Endodermal cell (in vitro differentiated cells): ENCODE measurements at places on chromosomes 12 and 14. TPM values are rescaled to one million over a fixed set of nuclear protein-coding genes. Genes with fewer than 3 reads are reported as not detected.

The ADIPOR2 gene
- 43.0 to 53.7 TPM (median 50.9 TPM) in 3 replicates for total RNA-seq

The SLC10A1 gene
- total RNA-seq, result not detected in 2 replicates

The ABHD4 gene
- 75.0 and 77.7 TPM in 2 replicates for total RNA-seq

The ANO2 gene
- 18.9 and 28.5 TPM in 2 replicates for total RNA-seq

The IQSEC3 gene
- total RNA-seq, result 2.5 to 2.7 TPM (median 2.7 TPM) in 3 replicates

The APOLD1 gene
- total RNA-seq, result 3.2 and 3.7 TPM in 2 replicates

The SLC24A4 gene
- total RNA-seq, result 0.29 and 0.72 TPM in 2 replicates

GRCh38 chr14:95163666-95164065, 6.3 kb upstream of the DICER1 start:
- no peaks in the 10 kb centered on the region for H3K27me3 ChIP-seq
- H3K27ac ChIP-seq, result no peak overlapping the region
- DNase-seq, result no peak
- H3K36me3 ChIP-seq, result no peaks in the 10 kb centered on the region
- peak overlapping the region; percentile 25 for H3K4me3 ChIP-seq

DNA sequence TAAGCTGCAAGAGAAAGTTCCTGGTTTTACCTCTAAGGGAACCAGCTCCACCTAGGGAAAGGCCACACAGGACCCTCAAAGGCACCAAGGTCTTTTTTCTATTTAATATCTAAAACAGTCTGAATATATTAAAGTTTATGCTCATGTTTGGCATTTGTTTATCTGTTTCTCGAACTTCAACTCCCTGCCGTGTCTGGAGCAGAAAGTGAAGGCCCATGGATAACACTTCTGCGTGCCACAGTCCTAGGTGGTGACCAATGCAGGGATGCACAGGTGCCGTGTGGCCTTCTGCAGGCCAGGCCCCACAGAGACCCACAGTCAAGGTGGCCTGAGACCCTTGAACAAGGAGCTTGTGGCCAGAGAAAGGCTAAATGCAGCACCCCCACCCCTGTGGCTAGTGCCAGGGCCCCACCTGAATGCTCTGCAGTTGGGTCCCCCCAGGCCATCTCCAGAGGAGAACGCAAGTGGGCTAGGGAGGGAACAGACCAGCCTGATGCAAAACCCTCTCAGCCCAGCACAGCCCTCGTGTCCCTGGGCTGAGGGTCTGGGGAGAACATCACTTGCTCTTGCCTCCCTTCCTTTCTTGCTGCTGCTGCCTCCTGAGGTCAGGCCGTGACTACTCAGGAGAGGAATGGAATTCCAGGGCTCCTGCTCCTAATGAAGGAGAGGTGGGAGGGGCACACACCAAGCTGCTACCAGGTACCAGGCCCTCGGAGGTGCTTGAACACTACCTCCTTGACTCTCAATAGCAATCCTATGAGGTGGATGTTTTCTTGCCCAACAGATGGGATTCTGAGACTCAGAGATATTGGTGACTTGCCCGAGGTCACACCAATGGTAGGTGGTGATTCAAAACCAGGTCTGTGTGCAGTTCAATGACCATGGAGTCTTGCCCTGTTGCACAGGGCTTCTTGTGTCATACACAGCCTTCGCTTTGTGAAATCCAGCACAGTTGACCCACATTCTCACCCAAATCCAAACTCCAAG, 45.4 kb downstream of the PSMA6 start:
- H3K27ac ChIP-seq, result no peak overlapping the region
- peaks cover 28% of the 10 kb centered on the region for H3K4me1 ChIP-seq
- no peaks in the 10 kb centered on the region for H3K36me3 ChIP-seq

DNA sequence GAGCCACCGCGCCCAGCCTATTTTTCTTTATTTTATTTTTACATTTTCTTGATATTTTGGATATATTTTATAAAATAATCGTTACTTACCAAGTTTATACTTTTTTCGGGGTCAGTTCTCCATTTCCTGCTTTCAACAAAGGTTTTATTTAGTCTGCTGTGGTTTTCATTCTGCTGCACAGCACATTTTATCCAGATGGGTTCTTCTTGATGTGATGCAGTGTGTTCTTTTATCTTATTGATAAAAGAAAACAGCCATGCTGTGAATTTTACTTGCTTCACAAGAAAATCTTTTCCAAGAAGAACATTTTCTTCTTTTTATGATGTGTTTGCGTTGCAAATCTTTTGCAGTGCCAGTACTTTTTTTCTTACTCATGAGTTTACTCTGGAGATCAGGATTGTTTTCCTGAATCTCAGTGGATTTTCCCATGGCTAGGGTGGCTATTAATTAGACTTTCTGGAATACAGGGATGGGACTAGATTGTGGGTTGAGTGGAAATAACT, 192.5 kb downstream of the ADGRD1 start:
- no peaks in the 10 kb centered on the region for H3K36me3 ChIP-seq
- no peak for DNase-seq
- no peak overlapping the region for H3K27ac ChIP-seq
- no peaks in the 10 kb centered on the region for H3K27me3 ChIP-seq
- no peak overlapping the region for H3K4me3 ChIP-seq

GRCh38 chr12:54416687-54417603, 2.1 kb downstream of the ITGA5 start:
- peak; percentile 45 for DNase-seq
- H3K27me3 ChIP-seq, result no peaks in the 10 kb centered on the region
- H3K27ac ChIP-seq, result no peak overlapping the region
- H3K4me1 ChIP-seq, result peaks cover 16% of the 10 kb centered on the region
- peak overlapping the region; percentile 93 for H3K4me3 ChIP-seq

- H3K27me3 ChIP-seq, result no peaks in the 10 kb centered on the region
- DNase-seq, result no peak
- H3K4me1 ChIP-seq, result peaks cover 7% of the 10 kb centered on the region
- H3K27ac ChIP-seq, result no peak overlapping the region
- no peak overlapping the region for H3K4me3 ChIP-seq
- H3K36me3 ChIP-seq, result no peaks in the 10 kb centered on the region
These were observed 43.9 kb downstream of the CCDC88C start for GRCh38 chr14:91373591-91374254.

DNA sequence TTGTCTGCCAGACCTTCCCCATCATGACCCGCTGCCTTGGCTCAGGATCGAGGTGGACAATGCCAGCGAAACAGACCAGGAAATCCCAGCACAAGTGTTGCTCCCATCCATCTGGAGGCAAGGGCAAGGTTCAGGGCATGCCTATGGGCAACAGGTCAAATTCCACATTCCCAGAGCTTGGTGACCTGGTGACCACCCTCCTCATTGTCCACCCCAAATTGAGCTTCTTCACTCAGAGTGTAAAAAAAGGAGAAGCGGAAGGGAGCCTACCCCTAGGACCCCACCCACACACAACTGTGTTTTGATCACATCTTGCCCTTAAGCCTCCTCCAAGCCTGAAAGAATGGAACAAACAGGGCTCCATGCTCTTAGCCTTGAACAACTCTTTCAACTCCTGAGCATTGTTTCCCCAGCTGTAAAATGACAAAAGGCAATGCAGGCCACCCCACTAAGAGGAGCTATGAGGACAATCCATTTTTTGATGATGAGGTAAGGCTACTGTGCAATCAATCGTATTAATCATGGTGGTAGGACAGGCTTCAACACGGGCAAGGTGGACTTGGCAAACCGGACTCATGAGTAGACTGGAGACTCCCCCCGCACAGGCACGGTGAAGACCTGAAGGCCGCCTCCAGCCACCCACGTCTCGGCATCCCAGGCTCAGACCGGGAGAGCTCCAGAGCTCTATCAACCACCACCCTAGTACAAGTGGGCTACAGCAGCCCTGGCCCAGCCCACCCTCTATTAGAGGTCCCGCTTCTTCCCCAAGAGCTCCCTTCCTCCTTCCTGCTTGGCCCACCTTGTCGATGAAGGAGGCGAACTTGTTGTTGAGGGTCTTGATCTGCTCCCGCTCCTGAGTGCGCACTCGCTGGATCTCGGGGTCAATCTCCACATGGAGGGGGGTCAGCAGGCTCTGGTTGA, 866 bp downstream of the KRT79 start:
- no peak overlapping the region for H3K4me3 ChIP-seq
- H3K4me1 ChIP-seq, result no peaks in the 10 kb centered on the region
- no peaks in the 10 kb centered on the region for H3K27me3 ChIP-seq
- no peak overlapping the region for H3K27ac ChIP-seq
- no peaks in the 10 kb centered on the region for H3K36me3 ChIP-seq

DNA sequence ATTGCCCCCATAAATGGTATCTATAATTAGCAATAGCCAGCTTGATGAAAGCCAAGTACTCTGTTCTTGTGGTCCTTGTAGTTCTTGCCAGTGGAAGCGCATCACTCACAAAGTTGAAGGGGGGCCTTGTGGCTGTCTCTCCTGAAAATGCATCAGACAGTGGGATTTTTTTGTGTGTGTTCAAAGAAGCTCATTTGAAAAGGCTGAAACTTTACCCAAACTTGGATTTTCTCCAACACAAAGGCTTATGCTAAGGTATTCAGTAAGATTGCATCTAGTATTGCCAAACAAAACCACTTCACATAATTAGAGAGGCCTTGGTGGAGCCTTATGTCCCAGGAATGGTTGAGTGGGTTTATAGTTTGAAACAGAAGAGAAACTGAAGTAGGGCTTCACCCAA, 216.7 kb upstream of the TMTC1 start:
- H3K4me3 ChIP-seq, result no peak overlapping the region
- DNase-seq, result no peak
- H3K27ac ChIP-seq, result no peak overlapping the region
- H3K4me1 ChIP-seq, result no peaks in the 10 kb centered on the region
- H3K36me3 ChIP-seq, result no peaks in the 10 kb centered on the region
- peaks cover 44% of the 10 kb centered on the region for H3K27me3 ChIP-seq

- H3K27me3 ChIP-seq, result peaks cover 4% of the 10 kb centered on the region
- DNase-seq, result no peak
- H3K27ac ChIP-seq, result no peak overlapping the region
- H3K4me3 ChIP-seq, result no peak overlapping the region
These were observed 16.3 kb upstream of the METTL17 start for GRCh38 chr14:20973501-20973900.

DNA sequence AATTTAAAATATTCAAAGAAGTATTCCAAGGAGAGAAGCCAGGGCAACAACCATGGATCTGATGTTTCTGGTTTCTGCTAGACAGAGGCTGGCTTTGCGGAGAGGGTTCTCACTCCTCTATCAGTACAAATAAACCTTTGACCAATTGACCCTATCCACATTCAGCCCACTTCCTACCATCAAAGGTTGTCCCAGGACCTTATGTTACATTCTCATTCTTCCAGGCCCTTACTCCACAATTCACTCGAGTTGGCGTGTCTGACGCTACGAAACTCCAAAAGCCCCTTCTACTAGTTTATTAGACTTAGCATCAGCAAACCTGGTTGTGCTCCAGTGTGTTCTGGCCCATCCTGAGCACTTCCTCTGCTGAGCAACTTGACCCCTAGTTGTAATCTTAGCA, 24.8 kb upstream of the RNASE12 start:
- no peak for DNase-seq
- no peaks in the 10 kb centered on the region for H3K27me3 ChIP-seq
- H3K36me3 ChIP-seq, result no peaks in the 10 kb centered on the region
- H3K27ac ChIP-seq, result no peak overlapping the region
- no peaks in the 10 kb centered on the region for H3K4me1 ChIP-seq
- H3K4me3 ChIP-seq, result no peak overlapping the region

GRCh38 chr12:31362759-31363415, 36.9 kb upstream of the SINHCAF start:
- DNase-seq, result peak; percentile 86
- H3K4me1 ChIP-seq, result peaks cover 11% of the 10 kb centered on the region
- H3K36me3 ChIP-seq, result no peaks in the 10 kb centered on the region
- H3K27ac ChIP-seq, result peak overlapping the region; percentile 3

GRCh38 chr12:127191129-127191528, 1075.8 kb upstream of the TMEM132C start:
- no peak overlapping the region for H3K4me3 ChIP-seq
- H3K27me3 ChIP-seq, result no peaks in the 10 kb centered on the region
- H3K4me1 ChIP-seq, result no peaks in the 10 kb centered on the region
- no peaks in the 10 kb centered on the region for H3K36me3 ChIP-seq
- no peak for DNase-seq

GRCh38 chr14:74062809-74063150, 21.5 kb downstream of the ALDH6A1 start:
- no peak overlapping the region for H3K4me3 ChIP-seq
- no peaks in the 10 kb centered on the region for H3K4me1 ChIP-seq
- DNase-seq, result no peak
- H3K36me3 ChIP-seq, result peaks cover 47% of the 10 kb centered on the region
- no peaks in the 10 kb centered on the region for H3K27me3 ChIP-seq

DNA sequence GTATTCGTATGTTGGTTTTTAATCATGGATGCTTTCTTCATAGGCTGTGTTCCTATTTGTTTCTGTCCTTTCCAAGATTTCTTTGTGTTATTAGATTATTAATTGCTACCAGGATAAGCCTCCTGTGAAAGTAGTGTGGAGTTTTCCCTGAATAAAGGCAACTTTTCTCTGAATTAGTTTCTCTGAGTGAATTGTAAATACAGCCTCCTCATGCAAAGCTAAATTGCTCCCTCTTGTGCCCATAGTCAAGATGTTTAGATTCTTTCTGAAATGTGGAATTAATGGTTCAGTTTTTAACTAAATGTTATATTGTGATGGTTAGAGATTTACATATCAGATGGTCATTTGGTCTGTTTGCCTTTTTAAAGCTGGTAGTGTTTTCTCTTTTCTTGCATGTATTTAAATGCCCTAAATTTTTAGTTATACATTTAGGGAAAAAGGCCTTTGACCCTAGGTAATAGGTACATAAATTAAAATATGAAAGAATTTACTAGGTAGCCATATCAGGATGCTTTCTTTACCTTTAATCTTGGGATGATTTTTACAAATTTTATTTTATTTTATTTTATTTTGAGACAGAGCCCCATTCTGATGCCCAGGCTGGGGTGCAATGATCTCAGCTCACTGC, 8.9 kb downstream of the APAF1 start:
- H3K27ac ChIP-seq, result no peak overlapping the region
- no peak overlapping the region for H3K4me3 ChIP-seq
- H3K27me3 ChIP-seq, result no peaks in the 10 kb centered on the region
- no peak for DNase-seq

DNA sequence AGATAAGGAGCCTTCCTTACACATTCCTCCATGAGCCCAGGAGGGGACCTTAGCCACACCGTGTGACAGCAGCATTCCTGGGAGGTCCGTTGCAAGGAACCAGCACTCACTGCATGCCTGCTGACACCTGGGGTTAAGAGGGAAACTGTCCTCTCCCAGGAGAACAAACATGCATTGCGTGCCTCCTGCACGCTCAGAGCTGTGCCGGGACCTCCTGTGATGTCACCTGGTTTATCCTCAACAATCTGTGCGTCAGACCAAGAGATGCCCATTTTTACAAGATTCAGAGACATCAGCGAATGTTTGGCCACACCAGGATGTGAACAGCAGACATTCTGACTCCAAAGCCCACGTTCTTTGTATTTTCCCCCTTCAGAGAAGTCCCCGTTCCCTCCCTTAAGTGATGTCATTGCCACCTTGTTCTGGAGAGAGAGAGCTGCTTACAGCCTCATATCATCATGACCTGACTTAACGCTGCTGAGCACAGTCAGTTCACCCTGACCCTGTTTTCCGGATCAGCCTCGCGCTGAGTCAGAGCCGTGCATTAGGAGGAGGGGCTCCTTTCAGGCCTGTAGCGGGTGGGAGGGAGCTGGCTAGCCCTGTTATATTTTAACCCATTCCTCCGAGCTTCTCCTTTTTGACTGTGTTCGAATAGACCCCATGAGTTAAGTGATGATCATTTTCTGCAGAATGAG, 36.2 kb downstream of the TMEM120B start:
- peaks cover 6% of the 10 kb centered on the region for H3K4me1 ChIP-seq
- no peak overlapping the region for H3K4me3 ChIP-seq
- DNase-seq, result peak; percentile 91
- H3K36me3 ChIP-seq, result peaks cover 23% of the 10 kb centered on the region
- H3K27me3 ChIP-seq, result no peaks in the 10 kb centered on the region
- H3K27ac ChIP-seq, result peak overlapping the region; percentile 54
